ENCODE measurements at places on chromosomes 13 and 19.

GRCh38 chr19:54351474-54351873 is 12.5 kb upstream of the LILRA4 start:
- no peak for DNase-seq

GRCh38 chr13:29369060-29369743 is 226.3 kb downstream of the SLC7A1 start:
- peak; percentile 32 for DNase-seq

DNA sequence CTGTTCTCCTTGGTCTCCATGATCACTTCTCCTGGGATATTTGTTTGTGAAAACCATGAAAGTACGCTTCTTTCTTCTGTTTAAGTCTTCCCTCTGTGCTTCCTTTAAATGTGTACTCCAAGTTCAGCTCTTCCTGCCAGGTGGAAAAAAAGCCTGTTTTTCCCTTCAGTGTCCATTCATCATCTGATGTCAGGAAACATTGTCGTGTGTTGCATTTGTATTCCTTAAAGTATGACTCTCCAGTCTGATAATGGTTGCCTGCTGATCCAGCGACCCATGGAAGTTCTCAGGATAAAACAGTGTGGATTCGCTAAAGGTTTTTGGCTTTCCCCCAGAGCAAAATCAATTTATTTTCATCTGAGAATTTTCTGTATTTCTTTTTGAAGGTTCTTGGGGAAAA is 22.3 kb downstream of the SACS start:
- no peak for DNase-seq

- no peak for DNase-seq
Observed at GRCh38 chr13:44678197-44678596, 102.1 kb upstream of the TSC22D1 start.

GRCh38 chr13:25860862-25861261 is 191.0 kb downstream of the SHISA2 start:
- DNase-seq, result no peak

GRCh38 chr13:44627441-44627840 is 51.3 kb upstream of the TSC22D1 start:
- no peak for DNase-seq

DNA sequence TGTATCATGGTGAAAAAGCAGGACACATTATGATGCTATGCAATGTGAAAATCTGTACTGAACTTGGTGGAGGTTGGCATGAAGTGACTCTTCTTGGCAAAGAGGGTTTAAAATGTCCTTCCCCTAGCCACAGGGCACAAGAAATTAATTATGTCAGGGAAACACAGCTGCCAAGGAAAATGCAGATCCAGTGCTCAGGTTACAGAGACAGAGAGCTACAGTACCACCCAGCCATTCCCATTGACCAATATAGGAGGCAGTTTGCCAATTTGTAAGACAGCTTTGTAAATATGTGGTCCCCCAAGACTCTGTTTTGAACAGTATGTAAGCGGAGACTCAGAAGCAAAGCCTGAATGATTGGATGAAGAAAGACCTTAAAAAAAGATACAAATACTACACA is 69.4 kb upstream of the KLF12 start:
- no peak for DNase-seq
